ENCODE measurements at places on chromosomes 1 and 21. TPM values are rescaled to one million over a fixed set of nuclear protein-coding genes. Genes with fewer than 3 reads are reported as not detected.

Gene ESRRG
- total RNA-seq: 0.52 TPM

Gene RHCE
- not detected for total RNA-seq

DNA sequence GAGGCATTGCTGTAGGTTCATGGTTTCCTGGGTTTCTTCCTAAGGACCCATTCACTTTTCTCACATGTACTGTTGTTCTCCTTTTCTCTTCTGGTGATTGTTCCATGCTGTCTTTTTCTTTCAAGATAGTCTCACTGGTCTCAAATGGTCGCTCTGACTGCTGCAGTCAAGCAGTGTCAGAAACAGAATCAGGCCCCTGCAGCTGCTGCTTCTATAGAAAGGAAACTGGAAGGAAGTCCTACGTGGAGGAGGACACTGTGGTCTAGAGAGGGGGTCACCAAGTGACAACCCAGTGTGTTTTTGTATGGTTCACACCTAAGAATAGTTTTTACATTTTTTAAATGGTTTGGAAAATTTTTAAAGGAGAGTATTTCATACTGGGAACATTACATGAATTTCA is 2.4 kb downstream of the NECAP2 start:
- DNase-seq: no peak

Gene PARK7
- total RNA-seq: 282 TPM

DNA sequence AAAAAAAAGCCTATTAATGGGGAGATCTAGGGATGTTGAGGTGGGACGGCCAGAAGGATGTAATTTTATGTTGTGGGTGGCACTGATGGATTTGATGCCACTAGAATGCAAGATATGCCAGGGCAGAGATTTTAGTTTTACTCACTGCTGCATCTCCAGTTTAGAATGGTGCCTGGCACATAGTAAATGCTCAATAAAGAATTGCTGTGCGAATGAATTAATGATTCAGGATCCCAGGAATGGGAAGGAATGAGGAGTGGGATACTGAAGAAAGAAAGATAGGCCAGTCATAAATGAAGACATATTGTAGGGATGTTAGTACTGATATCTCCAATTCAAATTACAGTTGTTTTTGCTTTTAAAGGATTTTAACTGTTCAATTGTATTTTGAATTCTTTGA is 72.6 kb downstream of the CAMTA1 start:
- no peak for DNase-seq

GRCh38 chr1:24465638-24466037 is 37.0 kb upstream of the RCAN3 start:
- DNase-seq: no peak

DNA sequence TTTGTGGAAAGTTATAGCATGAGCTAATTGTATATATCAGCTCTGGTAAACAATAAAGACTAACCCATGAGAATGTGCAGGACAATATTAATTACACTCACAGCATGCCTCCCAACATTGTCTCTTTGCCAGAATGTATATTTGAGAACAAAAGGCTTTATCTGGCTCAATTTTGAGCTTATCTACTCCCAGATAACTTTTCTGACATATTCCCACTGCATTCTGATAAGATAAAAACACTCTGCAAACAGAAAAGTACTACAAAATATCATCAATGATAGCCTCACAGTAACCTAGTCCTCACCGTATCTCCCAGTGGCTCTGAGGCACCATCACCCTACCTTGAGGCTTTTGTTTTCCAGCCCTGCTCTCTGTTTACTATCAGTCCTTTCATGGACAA is 188.6 kb downstream of the SLC35F3 start:
- DNase-seq: no peak

- no peak for DNase-seq
These were observed 120.7 kb downstream of the CNIH3 start for GRCh38 chr1:224736619-224737352.

- DNase-seq: no peak
These were observed 387.6 kb downstream of the PCP4 start for GRCh38 chr21:40254540-40255465.

DNA sequence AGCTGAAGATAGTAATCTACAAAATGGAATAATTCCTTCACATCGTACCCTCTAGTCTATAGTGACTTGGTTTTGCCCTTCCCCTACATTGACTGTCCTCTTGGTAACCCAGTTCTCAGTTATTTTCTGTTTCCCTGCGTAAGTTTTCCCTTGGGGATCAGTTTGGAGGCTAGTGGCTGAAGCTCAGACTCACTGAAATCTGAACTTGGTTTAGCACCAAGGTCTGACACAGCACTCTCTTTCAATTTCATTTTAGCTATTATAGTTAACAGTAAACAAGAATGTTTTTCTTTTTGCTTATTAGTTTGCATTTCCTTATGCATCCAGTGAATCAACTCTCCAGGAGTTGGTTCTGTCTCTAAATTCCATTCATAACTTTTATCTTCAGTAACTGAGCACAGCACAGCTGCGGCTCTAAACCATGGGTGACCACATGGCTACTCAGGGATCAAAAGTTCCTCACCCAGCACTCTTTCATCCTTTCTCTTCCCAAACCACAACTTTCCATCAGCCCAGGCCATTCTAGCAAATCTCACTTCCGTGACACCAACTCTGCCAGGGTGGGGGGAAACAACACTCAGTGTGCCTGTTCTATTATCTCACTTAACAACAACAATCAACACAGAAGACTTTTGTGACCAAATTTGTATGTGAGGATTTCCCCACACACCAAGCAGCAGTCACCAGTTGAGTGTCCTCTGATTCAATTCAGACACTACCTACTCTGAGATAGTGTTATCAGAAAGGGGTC is 17.6 kb upstream of the IFI6 start:
- no peak for DNase-seq

- no peak for DNase-seq
These were observed 160.0 kb downstream of the PRDM2 start for GRCh38 chr1:13860031-13860430.
